ENCODE measurements at places on chromosomes 2 and 18. TPM values are rescaled to one million over a fixed set of nuclear protein-coding genes. Genes with fewer than 3 reads are reported as not detected.
A peak's percentile ranks its signal among the peaks of the same experiment; 100 is the strongest.

- DNase-seq = no peak
- H3K27ac ChIP-seq = no peak overlapping the region
- H3K4me1 ChIP-seq = peaks cover 25% of the 10 kb centered on the region
- peaks cover 11% of the 10 kb centered on the region for H3K27me3 ChIP-seq
- H3K36me3 ChIP-seq = peaks cover 12% of the 10 kb centered on the region
- no peak overlapping the region for H3K4me3 ChIP-seq
These were observed 321.7 kb upstream of the REV1 start for GRCh38 chr2:99811544-99811943.

GRCh38 chr2:32457814-32458213, 101.0 kb downstream of the BIRC6 start:
- no peaks in the 10 kb centered on the region for H3K4me1 ChIP-seq
- H3K27ac ChIP-seq = no peak overlapping the region
- H3K4me3 ChIP-seq = no peak overlapping the region
- H3K36me3 ChIP-seq = peaks cover 38% of the 10 kb centered on the region
- no peaks in the 10 kb centered on the region for H3K27me3 ChIP-seq
- DNase-seq = no peak

- DNase-seq = no peak
- peaks cover 63% of the 10 kb centered on the region for H3K4me1 ChIP-seq
- H3K4me3 ChIP-seq = no peak overlapping the region
- H3K27me3 ChIP-seq = no peaks in the 10 kb centered on the region
- H3K27ac ChIP-seq = peak overlapping the region; percentile 70
- peaks cover 2% of the 10 kb centered on the region for H3K36me3 ChIP-seq
These were observed 74.2 kb upstream of the ID2 start for GRCh38 chr2:8607606-8608005.

- H3K36me3 ChIP-seq = peaks cover 6% of the 10 kb centered on the region
- H3K27ac ChIP-seq = no peak overlapping the region
- peaks cover 87% of the 10 kb centered on the region for H3K4me1 ChIP-seq
These were observed 6.8 kb downstream of the HS6ST1 start for GRCh38 chr2:128311755-128312341.

DNA sequence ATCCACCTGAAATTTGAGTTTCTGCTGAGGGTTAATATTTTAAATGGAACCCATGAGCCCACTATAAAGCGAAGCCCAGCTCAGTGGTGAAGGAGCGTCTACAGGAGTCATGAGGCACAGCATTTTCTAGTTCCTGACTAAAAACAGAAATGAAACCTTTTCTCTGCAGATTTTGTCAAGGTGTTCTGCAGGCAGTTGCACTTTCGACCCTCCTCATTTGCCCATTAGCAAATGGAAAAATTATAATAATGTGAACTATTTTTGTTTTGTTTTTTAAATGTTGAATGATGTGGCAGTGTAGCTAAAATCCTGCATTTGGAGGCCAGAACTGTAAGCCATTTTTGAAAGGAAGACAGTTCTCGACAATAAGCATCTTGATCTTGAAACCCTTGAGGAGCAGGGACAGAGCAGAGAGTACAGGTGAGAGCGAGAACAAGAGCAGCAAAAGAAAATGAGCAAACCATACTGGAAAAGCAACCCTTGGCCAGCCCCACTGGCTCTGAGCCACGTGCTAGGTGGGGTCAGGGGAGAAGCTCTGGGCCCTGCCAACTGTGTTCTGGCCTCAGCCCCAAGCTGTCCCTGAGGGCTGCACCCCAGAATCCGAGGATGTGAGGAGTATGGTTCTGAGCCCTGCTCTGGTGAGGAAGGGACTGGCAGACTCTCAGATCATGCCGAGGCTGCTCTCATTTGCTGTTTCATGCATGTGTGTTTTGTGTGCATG, 26.4 kb upstream of the COPS8 start:
- H3K4me1 ChIP-seq = peaks cover 49% of the 10 kb centered on the region
- H3K36me3 ChIP-seq = no peaks in the 10 kb centered on the region
- H3K4me3 ChIP-seq = no peak overlapping the region
- peak overlapping the region; percentile 59 for H3K27ac ChIP-seq
- no peaks in the 10 kb centered on the region for H3K27me3 ChIP-seq

- H3K27me3 ChIP-seq = peaks cover 2% of the 10 kb centered on the region
- no peak overlapping the region for H3K27ac ChIP-seq
- no peak for DNase-seq
- peaks cover 30% of the 10 kb centered on the region for H3K4me1 ChIP-seq
These were observed 143.6 kb upstream of the CBLN2 start for GRCh38 chr18:72687736-72688135.

GRCh38 chr2:33451825-33452224, 24.6 kb upstream of the RASGRP3 start:
- no peaks in the 10 kb centered on the region for H3K4me1 ChIP-seq
- no peak overlapping the region for H3K27ac ChIP-seq
- no peak for DNase-seq
- H3K27me3 ChIP-seq = no peaks in the 10 kb centered on the region
- no peak overlapping the region for H3K4me3 ChIP-seq

GRCh38 chr2:199309411-199309810, 148.3 kb downstream of the SATB2 start:
- DNase-seq = no peak
- H3K4me3 ChIP-seq = no peak overlapping the region
- H3K4me1 ChIP-seq = no peaks in the 10 kb centered on the region
- no peaks in the 10 kb centered on the region for H3K27me3 ChIP-seq

GRCh38 chr2:64114912-64115277, 29.3 kb downstream of the PELI1 start:
- H3K27ac ChIP-seq = peak overlapping the region; percentile 70
- no peaks in the 10 kb centered on the region for H3K27me3 ChIP-seq
- peaks cover 2% of the 10 kb centered on the region for H3K36me3 ChIP-seq
- DNase-seq = no peak
- peaks cover 55% of the 10 kb centered on the region for H3K4me1 ChIP-seq

GRCh38 chr2:226756131-226756530, 43.5 kb downstream of the IRS1 start:
- no peaks in the 10 kb centered on the region for H3K27me3 ChIP-seq
- H3K4me1 ChIP-seq = peaks cover 43% of the 10 kb centered on the region
- H3K4me3 ChIP-seq = no peak overlapping the region
- no peak for DNase-seq
- peak overlapping the region; percentile 87 for H3K27ac ChIP-seq

- no peaks in the 10 kb centered on the region for H3K36me3 ChIP-seq
- H3K27me3 ChIP-seq = peaks cover 7% of the 10 kb centered on the region
- DNase-seq = no peak
- peaks cover 21% of the 10 kb centered on the region for H3K4me1 ChIP-seq
- H3K4me3 ChIP-seq = no peak overlapping the region
These were observed 113.6 kb downstream of the MCFD2 start for GRCh38 chr2:46801731-46802664.

DNA sequence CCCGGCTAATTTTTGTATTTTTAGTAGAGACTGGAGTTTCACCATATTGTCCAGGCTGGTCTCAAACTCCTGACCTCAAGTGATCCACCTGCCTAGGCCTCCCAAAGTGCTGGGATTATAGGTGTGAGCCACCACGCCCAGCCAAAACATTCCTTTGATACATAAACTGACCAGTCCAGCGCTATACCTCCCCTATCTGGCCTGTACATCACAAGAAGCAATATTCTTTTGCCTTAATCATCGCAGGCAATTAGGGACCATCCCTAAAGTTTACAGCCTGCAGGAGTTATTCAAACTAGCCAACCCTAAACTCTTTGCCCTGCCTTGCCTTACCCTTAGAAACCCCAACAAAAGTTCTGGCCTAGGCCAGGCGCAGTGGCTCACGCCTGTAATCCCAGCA, 6.8 kb upstream of the PPM1G start:
- no peaks in the 10 kb centered on the region for H3K36me3 ChIP-seq
- no peaks in the 10 kb centered on the region for H3K27me3 ChIP-seq
- no peak overlapping the region for H3K4me3 ChIP-seq
- no peaks in the 10 kb centered on the region for H3K4me1 ChIP-seq

DNA sequence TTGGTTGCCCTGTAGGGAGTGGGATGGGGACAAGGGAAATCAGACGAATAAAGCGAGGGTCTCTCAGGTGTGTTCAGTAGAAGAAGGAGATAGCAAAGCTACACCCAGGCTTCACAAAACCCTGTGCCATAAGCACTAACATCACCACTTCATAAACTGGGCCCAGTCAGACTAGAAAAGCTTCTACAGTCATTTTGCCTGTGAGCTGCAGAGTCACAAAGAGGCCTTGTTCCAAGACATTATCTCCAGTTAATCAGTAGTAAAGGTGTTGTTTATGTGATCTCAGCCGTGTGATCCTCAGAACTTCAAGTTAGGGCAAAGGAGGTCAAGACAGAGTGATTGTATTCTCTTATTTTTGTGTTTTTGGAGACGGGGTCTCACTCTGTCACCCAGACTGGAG, 148.0 kb downstream of the GALR1 start:
- no peaks in the 10 kb centered on the region for H3K27me3 ChIP-seq
- no peak for DNase-seq
- no peaks in the 10 kb centered on the region for H3K36me3 ChIP-seq
- H3K4me1 ChIP-seq = no peaks in the 10 kb centered on the region

- no peak overlapping the region for H3K4me3 ChIP-seq
- no peaks in the 10 kb centered on the region for H3K27me3 ChIP-seq
- DNase-seq = no peak
These were observed 386.3 kb downstream of the PARD3B start for GRCh38 chr2:204931562-204931961.

- H3K36me3 ChIP-seq = no peaks in the 10 kb centered on the region
- no peak for DNase-seq
- H3K4me1 ChIP-seq = peaks cover 17% of the 10 kb centered on the region
These were observed 100.5 kb upstream of the MEIS1 start for GRCh38 chr2:66334237-66335029.

DNA sequence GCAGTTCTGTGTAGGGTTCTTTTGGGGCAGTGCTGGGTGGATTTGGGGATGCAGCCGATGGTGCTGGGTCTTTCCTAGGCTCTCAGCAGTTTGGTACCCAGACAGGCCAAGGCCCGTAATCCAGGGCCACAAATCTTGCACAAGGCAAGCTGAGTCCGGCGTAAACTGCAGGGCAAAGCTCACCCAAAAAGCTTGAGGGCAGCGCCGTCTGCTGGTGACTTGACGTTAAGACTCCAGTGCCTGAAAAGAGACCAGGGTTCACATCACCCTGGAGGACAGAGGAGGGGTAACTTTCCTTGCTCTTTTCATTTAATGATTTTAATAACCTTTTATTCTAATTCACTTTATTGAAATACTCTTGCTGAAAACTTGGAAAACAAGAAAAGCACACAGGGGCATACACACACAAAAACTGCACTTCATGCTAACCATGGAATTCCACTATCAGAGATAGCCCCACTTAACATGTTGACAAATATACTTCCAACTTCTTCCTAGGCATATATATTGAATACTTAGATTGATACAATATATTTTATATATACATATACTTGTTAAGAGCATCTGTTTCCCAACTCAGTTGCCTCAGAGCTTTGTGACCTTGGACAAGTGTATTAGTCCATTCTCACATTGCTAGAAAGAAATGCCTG, 38.9 kb downstream of the CNGA3 start:
- H3K27ac ChIP-seq = no peak overlapping the region
- peak; percentile 82 for DNase-seq
- H3K36me3 ChIP-seq = no peaks in the 10 kb centered on the region
- H3K27me3 ChIP-seq = peaks cover 14% of the 10 kb centered on the region

NT5C1B gene
- not detected for total RNA-seq

ATP6V1B1 gene
- 0.66 TPM for total RNA-seq

SCTR gene
- 0.97 TPM for total RNA-seq

KCTD1 gene
- total RNA-seq = 38.5 TPM

POTEE gene
- total RNA-seq = 5.0 TPM

SLC14A1 gene
- not detected for total RNA-seq

GPR55 gene
- not detected for total RNA-seq

Measured in mesothelial cell of epicardium (in vitro differentiated cells).